ENCODE measurements at places on chromosomes 5 and 9. TPM values are rescaled to one million over a fixed set of nuclear protein-coding genes. Genes with fewer than 3 reads are reported as not detected.

FOXD1 gene
- 0.25 TPM for total RNA-seq

ESM1 gene
- total RNA-seq = 0.37 TPM

RETREG1 gene
- 21.9 TPM for total RNA-seq

SMIM33 gene
- total RNA-seq = 0.23 TPM

PDLIM7 gene
- total RNA-seq = 86.9 TPM

PCDHB11 gene
- total RNA-seq = not detected

CCDC152 gene
- total RNA-seq = 5.5 TPM

DNA sequence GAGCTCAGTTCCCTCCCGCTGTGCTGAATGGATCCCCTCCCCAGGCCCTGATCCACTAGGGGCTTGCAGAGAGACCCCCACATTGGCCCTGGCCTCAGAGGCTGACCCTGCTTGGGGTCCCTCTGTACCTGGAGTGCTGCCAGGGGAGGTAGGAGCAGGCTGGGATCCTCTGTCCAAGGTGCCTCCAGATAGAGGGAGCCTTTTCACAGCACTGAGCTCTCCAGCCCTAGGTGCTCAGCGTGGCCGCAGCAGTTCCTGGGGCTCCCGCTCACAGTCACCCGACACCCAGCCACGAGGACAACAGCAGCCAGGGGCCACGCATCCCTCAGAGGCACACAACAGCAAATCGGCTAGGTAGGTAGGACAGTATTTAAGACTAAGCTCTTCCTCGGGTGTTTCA is 62.2 kb upstream of the IRX2 start:
- DNase-seq = no peak

DNA sequence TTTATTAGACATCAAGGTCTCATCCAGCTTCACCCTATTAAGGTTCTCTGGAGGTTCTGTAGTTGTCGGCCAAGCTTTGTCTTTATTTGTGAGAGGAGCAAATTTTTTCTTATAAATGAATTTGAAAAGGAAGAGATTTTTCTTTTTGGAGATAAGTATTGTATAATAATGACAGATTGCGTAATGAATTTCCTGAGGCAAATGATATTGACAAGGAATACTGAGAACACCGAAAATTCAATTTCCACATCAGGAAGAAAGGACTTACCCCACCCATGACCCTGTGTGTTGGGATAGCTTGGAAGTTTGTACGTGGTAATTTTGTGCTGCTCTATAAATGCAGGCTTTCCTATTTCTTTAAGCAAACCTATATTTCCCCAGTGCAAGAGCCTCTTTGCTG is 53.5 kb downstream of the MAMDC2 start:
- no peak for DNase-seq

DNA sequence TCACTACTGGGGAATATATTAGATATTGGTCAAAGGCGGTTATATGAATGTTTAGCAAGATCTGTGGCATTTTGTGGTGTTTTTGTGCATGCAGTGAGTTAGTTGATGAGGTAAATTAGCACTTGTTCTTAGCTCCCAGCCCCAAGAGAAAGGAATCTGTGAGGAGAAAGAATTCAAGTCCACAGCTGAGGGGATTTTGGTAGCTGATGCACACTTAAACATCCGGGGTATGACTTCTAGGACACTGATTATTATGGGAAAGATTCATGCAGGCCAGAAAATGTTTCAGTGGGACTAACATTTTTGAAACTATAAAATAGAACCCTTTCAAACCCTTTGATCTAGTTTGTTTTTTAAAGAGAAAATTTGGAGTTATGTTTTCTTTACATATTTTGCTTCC is 118.2 kb upstream of the RPS23 start:
- no peak for DNase-seq

DNA sequence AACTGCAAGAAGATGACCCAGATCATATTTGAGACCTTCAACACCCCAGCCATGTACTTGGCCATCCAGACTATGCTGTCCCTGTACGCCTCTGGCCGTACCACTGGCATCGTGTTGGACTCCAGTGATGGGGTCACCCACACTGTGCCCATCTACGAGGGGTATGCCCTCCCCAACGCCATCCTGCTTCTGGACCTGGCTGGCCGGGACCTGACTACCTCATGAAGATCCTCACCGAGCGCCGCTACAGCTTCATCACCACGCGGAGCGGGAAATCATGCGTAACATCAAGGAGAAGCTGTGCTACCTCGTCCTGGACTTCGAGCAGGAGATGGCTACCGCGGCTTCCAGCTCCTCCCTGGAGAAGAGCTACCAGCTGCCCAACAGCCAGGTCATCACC is 9.1 kb upstream of the TBCA start:
- DNase-seq = no peak

GRCh38 chr5:140602147-140602546 is 30.8 kb downstream of the CD14 start:
- no peak for DNase-seq

- DNase-seq = no peak
These were observed 193.0 kb downstream of the KIAA0825 start for GRCh38 chr5:94425396-94425795.

- DNase-seq = no peak
These were observed 36.9 kb upstream of the ALDH1B1 start for GRCh38 chr9:38355517-38356120.

GRCh38 chr5:180515294-180515693 is 21.1 kb downstream of the CNOT6 start:
- no peak for DNase-seq

DNA sequence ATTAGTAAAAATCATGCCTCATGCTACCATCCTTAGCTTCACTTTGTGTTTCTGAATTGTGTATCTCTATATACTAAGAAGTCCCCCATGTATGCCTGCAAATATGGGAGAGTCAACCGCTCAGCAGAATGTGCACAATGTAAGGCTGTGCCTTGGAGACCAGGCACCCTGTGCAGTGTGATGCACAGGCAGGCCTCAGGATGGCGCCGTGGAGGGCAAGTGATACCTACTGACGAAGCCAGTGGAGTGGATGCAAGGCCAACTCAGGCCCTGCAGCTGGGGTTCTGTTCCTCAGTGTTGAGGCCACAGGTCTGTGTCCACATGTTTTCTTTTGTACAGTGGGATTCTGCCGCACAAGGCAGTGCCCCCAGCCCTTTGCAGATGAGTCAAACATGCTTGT is 28.4 kb downstream of the SYK start:
- DNase-seq = no peak

DNA sequence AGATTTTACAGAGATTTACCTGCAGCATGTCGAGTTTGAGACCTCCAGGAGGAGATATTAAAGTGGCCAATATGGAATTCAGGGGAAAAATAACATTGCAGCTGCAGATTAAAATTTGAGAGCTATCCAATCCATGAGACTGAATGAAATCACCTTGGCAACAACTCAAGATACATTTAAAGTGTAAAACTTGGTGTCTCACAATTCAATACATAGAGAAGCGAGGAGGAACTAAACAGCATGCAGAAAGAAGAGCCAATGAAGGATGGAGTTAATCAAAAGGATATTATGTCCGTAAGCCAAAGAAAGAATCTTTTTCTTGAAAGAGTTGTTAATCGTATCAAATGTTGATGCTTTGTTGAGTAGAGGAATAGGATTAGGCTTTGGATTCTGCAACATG is 455.1 kb downstream of the CDH18 start:
- no peak for DNase-seq
